ENCODE measurements at places on chromosomes 5 and 9.

GRCh38 chr5:107359916-107360234 is 310.9 kb downstream of the EFNA5 start:
- DNase-seq: no peak

DNA sequence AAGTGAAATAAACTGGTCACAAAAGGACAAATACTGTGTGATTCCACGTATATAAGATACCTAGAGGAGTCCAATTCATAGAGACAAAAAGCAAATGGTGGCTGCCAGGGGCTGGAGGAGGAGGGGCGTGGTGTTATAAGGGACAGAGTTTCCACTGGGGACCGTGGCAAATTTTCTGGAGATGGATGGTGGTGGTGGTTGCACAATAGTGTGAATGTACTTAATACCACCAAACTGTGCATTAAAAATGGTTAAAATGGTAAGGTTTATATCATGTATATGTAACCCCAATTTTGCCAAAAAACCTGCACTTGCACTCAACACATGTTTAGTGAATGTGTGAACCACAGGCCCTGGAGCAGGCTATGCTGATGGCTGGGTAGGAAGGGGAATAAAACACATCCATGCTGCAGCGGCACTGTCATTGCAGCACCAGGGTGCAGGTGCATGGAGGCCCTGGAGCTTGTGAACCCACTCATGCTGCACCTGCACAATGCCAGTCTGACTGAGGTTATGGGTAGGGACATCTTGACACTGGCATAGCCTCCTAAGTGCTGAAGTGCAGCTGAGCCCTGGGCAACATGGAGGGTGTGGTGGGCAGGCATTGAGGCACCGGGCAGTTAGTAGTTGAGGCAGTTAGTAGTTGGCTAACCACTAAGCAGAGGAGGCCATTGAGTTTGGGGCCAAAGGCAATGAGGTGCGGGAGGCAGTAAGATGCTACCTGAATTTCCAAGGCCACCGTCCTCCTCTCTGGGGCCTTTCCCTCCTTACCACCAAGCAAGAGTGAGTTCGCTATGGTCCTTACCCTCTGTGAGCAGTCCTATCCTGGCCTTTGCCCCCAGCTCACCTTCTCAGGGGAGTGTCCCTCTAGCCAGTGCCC is 3.5 kb upstream of the PHF2 start:
- DNase-seq: no peak

GRCh38 chr5:156477196-156477595 is 150.2 kb downstream of the SGCD start:
- DNase-seq: peak; percentile 11

DNA sequence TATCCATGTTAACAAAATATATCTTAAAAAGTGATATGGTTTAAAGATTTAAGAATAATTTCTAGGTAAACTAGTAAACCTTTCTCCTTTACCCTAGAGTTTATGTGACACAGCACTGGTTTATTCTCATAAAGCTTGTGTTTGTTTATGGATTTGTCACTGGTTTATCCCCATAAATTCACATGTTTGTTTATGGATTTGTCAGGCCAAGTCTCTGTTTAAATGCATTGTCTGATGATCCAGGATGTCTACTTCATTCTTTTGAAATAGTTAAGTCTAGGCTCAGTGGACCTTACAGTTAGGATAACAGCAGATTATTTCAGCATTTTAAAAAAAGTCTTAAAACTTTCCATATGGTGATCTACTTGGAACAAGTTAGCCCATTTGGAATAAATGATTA is 334.0 kb downstream of the ARRDC3 start:
- no peak for DNase-seq

GRCh38 chr9:137506702-137507171 is 43.5 kb downstream of the PNPLA7 start:
- no peak for DNase-seq

DNA sequence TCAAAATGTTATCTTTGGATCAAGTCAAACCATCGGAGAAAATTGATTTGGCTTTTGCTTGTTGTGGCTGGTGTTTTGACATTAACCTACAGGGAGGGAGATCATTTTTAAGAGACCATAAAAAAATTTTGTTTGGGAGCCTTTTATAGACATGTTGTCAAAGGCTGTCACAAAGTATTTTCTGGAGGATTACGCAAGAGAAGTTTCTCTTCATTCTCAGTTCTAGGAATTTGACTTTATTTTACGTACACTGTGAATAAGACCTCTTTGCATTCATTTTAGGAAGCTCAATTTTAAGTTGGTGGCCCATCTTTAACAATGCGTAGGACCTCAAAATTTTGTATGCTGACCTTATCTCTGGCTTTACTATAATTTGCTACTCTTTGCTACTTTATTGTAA is 50.2 kb upstream of the SLC44A1 start:
- DNase-seq: no peak
